Ovary (tissue), 10 donors: ENCODE measurements at places on chromosomes 7 and 10. TPM values are rescaled to one million over a fixed set of nuclear protein-coding genes. Genes with fewer than 3 reads are reported as not detected.

DNA sequence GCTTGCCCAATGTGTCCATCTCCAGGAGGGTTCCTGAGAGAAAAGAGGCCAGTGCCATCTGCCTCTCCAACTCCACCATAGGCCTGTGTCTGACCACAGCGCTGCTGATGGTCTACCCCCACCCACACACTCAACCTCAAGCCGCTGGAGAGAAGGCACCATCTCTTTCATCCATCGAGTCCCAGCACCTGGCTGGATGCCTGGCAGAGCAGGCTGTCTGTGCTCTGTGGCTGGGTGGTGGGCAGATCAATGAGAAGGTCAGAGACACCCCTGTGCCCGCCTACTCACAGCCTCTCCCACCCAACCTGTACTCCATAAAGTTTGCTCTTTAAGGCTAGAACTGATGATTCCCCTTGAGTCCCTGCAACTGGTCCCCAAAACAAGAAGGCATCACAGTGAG is 58.0 kb downstream of the CLRN3 start:
- no peaks in the 10 kb centered on the region for H3K36me3 ChIP-seq
- H3K4me3 ChIP-seq: no peak overlapping the region
- no peaks in the 10 kb centered on the region for H3K27me3 ChIP-seq
- peaks cover 20% of the 10 kb centered on the region for H3K4me1 ChIP-seq
- H3K27ac ChIP-seq: no peak overlapping the region

Gene CALML3
- total RNA-seq: not detected

Gene HERPUD2
- 31.9 TPM for total RNA-seq

DNA sequence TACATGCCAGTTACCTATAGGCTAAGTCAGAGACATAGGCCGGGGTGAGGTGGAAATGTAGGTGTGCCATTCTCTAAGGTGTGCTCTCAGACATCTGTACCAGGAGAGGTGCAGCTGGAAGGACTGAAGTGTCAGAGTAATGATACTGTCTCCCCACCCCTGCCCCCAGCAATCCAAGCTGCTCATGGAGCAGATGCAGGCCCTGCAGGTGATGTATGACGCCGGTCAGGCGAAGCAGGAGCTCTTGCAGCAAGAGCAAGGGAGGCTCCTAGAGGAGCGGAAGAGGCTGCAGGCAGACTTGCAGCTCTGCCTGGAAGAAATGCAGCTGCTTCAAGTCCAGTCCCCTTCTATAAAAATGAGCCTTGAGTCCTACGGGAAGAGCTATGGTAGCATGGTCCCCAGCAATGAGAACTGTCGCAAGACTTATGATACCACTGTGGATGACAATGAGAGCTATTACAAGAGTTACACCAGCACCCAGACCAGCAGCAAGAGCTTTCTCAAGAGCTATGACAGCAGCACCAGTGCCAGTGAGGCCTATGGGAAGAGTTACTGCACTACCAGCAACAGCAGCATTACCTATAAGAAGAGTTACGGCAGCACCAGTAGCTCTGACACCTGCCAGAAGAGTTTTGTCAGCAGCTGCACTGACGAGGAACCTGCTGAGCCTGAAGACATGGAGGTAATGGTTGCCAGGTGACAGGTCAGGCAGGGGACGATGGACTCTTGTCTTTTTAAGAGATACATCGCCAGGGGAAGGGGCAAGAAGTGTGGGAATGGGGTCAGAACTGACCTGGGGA is 18.4 kb upstream of the FLNC start:
- H3K36me3 ChIP-seq: no peaks in the 10 kb centered on the region
- H3K27me3 ChIP-seq: no peaks in the 10 kb centered on the region
- no peak for DNase-seq
- H3K27ac ChIP-seq: no peak overlapping the region
- H3K4me3 ChIP-seq: no peak overlapping the region
- no peaks in the 10 kb centered on the region for H3K4me1 ChIP-seq

DNA sequence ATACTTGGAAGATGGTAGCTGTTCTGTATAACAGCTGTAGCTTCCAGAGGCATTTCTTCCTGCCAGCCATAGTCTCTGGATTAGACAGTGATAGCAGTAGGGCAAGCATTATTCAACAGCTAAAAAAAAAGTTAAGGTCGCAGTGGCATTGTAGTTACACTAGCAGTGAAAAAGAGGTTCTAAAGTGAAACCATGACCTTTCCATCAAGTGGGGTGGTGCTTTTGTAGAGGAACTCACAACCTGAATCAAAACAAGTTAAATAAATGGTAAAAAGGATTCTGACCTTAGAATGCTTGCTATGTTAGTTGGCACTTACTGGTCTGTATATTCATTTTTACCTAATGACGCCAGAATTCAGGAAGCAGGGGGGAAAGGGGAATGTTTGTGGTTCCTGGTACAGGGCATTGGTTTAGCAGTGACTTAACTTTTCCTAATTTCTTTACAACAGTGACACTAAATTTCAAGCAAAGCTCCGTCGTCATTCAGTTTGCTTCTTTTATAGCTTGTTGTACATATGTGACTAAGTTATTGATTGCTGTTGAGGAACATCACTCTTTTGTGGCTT is 55.0 kb downstream of the GBF1 start:
- peaks cover 2% of the 10 kb centered on the region for H3K4me1 ChIP-seq
- H3K4me3 ChIP-seq: no peak overlapping the region

- no peaks in the 10 kb centered on the region for H3K36me3 ChIP-seq
- no peaks in the 10 kb centered on the region for H3K27me3 ChIP-seq
- no peak overlapping the region for H3K4me3 ChIP-seq
- no peak for DNase-seq
Observed at GRCh38 chr7:46360811-46361210, 439.7 kb upstream of the IGFBP3 start.

Gene C10orf143
- total RNA-seq: 6.5 TPM

GRCh38 chr7:151572136-151572535 is 52.4 kb upstream of the RHEB start:
- no peak overlapping the region for H3K27ac ChIP-seq
- no peaks in the 10 kb centered on the region for H3K27me3 ChIP-seq
- no peak overlapping the region for H3K4me3 ChIP-seq
- no peak for DNase-seq
- H3K36me3 ChIP-seq: no peaks in the 10 kb centered on the region

DNA sequence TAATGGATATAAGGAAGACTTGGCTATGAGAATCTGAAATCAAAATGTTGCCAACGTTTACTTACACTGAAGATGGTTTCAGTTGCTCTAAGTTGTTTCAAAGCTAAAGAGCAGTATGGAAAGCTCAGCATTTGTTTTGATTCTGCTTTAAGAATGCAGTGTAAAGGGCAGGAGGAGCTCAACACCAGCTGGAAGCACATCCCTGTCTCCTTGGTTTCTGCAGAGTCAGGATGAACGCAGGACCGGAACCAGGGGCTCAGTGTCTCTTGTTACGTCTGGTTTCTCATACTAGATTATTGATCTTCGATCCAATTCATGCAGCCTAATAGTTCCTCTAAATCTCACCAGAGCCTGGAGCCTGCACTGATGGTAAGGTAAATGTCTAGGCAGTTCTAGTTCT is 24.1 kb downstream of the ZRANB1 start:
- no peaks in the 10 kb centered on the region for H3K27me3 ChIP-seq
- H3K36me3 ChIP-seq: no peaks in the 10 kb centered on the region

Gene TMEM236
- 0.33 TPM for total RNA-seq

GRCh38 chr10:116960066-116960776 is 44.8 kb downstream of the SHTN1 start:
- H3K27ac ChIP-seq: no peak overlapping the region
- no peaks in the 10 kb centered on the region for H3K27me3 ChIP-seq
- no peaks in the 10 kb centered on the region for H3K36me3 ChIP-seq
- no peak for DNase-seq
- H3K4me3 ChIP-seq: no peak overlapping the region
- no peaks in the 10 kb centered on the region for H3K4me1 ChIP-seq

DNA sequence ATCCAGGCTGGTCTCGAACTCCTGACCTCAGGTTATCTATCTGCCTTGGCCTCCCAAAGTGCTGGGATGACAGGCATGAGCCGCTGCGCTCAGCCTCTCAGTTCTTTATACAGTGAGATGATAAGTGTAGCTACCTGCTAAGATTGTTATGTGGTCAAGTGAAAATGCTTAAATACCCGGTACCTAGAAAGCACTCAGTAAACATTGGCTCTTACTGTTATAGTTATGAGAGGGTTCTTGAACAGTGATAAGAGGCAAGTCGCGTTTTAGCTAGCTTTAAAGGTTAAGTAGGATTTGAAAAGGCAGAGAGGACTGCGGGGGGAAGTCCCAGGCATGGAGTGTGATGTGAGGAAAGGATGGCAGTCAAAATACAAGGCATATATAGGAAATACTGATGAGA is 4.5 kb downstream of the ZKSCAN1 start:
- H3K27ac ChIP-seq: no peak overlapping the region
- no peak overlapping the region for H3K4me3 ChIP-seq
- DNase-seq: no peak
- no peaks in the 10 kb centered on the region for H3K36me3 ChIP-seq
- H3K27me3 ChIP-seq: no peaks in the 10 kb centered on the region

Gene RADIL
- total RNA-seq: 5.4 TPM

Gene GPR146
- 10.7 TPM for total RNA-seq

Gene RBP4
- not detected for total RNA-seq

Gene LOXL4
- total RNA-seq: 5.1 TPM

Gene IGFBP1
- not detected for total RNA-seq

DNA sequence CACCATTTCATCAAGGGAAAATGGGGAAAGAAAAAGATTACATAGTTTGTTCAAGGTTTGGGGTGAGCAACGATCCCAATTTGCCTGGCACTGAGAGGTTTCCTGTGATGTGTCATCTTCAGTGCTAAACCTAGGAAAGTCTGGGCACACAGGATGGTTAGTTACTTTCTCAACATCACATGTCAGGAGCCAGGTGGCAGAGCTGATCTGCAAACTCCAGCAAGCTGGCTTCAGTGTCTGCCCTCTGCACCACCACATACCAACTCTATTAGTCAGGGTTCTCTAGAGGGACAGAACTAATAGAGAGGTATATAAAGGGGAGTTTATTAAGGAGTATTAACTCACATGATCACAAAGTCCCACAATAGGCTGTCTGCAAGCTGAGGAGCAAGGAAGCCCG is 11.3 kb downstream of the ADAM12 start:
- H3K36me3 ChIP-seq: no peaks in the 10 kb centered on the region
- no peak overlapping the region for H3K27ac ChIP-seq
- no peaks in the 10 kb centered on the region for H3K27me3 ChIP-seq
- no peak overlapping the region for H3K4me3 ChIP-seq
- no peak for DNase-seq

Gene CHST3
- total RNA-seq: 26.0 TPM

Gene CYP17A1
- total RNA-seq: 0.40 TPM

DNA sequence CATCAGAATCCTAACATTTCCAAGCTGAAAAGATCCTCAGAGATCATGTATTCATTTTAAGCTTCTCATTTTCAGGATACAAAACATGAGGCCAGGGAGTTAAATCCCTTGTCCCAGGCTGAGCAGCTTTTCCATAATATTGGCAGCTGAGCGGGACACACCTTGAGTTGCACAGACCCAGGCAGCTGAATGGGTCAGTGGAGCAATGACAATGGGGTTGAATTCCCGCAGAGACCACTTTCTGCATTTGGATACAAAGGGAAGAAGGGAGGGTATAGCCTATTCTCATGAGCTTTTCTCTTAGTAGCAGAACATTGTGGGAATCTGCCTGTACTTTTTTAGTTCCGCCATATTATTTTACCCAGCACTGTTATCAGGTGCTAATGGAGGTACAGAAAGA is 49.5 kb downstream of the PRR15 start:
- H3K4me3 ChIP-seq: no peak overlapping the region
- H3K4me1 ChIP-seq: no peaks in the 10 kb centered on the region
- no peaks in the 10 kb centered on the region for H3K27me3 ChIP-seq
- no peaks in the 10 kb centered on the region for H3K36me3 ChIP-seq
- no peak overlapping the region for H3K27ac ChIP-seq

GRCh38 chr7:45294559-45294958 is 137.0 kb downstream of the RAMP3 start:
- no peaks in the 10 kb centered on the region for H3K4me1 ChIP-seq
- no peaks in the 10 kb centered on the region for H3K27me3 ChIP-seq
- H3K27ac ChIP-seq: no peak overlapping the region
- no peak for DNase-seq

DNA sequence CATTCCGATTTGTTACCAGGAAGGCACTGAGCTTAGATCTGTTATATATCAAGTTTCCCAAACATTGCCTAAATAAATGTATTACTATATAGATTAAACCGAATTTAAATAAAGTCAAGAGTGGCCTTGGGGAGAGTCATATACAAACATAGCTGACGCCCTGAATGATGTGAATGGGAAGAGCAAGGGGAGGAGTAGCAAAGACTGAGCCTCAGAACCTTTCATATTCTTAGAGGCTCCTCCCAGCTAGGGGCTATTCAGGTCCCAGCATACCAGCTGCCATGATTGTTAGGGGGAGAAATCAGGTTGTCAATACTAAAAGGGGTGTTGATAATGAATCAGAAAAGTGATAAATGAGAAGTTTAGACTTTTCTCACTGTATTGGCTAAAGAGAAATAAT is 64.7 kb upstream of the ITGB1 start:
- H3K36me3 ChIP-seq: no peaks in the 10 kb centered on the region
- no peak for DNase-seq
- no peak overlapping the region for H3K4me3 ChIP-seq
- no peaks in the 10 kb centered on the region for H3K4me1 ChIP-seq

DNA sequence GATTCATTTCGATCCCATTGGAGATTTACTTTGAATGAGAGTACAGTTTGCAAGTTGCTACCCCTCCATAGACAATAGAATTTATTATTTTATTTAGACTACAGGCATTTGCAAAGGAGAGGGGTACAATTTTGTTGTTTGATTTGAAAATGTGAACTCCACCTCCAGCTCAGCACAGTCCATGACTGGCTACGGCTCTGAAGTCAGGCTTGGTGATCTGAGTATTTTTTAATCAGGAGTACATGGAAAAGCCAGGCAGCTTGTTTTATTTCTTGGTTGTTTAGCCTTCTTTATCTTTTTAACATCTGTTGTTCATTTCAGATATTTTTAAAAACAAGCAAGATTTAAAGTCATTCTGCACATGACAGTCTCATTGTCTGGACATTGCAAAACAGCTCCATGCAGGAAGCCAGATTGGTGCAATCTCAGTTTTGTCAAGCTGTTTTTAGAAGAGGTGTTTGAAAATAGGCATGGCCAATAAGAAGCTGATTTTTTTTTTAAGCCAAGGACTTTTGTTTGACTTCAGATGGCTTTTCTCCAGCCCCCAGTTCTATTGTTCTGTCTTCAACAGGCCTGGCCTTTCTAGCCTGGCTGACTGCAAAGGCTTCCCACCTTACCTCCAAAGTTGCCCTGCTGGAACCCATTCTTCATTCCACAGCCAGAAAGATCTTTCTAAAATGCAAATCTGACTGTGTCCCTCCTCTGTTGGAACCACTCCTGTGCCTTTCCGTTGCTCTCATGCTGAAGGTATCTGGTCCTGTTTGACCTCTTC is 12.2 kb downstream of the PLXDC2 start:
- H3K4me1 ChIP-seq: peaks cover 11% of the 10 kb centered on the region
- no peaks in the 10 kb centered on the region for H3K36me3 ChIP-seq
- no peak overlapping the region for H3K4me3 ChIP-seq
- no peak overlapping the region for H3K27ac ChIP-seq
- no peaks in the 10 kb centered on the region for H3K27me3 ChIP-seq

- H3K36me3 ChIP-seq: no peaks in the 10 kb centered on the region
- no peak for DNase-seq
- H3K4me3 ChIP-seq: no peak overlapping the region
- no peaks in the 10 kb centered on the region for H3K27me3 ChIP-seq
- H3K27ac ChIP-seq: no peak overlapping the region
- no peaks in the 10 kb centered on the region for H3K4me1 ChIP-seq
Observed at GRCh38 chr7:144771174-144771573, 64.7 kb downstream of the TPK1 start.
